NCI-H1105 treated with DMSO at 0.1 percent for 48 hours (cell line): ENCODE measurements at places on chromosomes 11 and 22.

DNA sequence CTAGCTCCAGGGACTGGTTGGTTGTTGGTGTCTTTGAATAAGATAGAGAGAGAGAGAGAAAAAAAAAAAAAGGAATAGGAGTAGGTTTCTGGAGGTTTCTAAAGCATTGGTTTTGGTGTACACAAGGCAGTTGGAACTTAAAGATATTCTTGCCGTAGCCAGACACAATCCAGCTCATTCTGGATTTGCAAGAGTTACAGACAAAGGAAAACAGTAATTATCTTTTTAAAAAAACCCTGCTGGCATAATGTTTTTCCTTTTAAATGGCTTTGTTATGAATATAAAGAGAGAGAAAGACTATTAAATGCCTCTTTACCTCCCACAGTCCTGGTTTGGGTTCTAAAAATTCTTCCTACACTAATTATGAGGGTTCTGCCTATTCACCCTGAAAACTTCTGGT, 120.4 kb upstream of the RAG2 start:
- no peak for DNase-seq

- peak; percentile 94 for DNase-seq
Measured at GRCh38 chr11:119912229-119912628, 183.2 kb upstream of the NECTIN1 start.

DNA sequence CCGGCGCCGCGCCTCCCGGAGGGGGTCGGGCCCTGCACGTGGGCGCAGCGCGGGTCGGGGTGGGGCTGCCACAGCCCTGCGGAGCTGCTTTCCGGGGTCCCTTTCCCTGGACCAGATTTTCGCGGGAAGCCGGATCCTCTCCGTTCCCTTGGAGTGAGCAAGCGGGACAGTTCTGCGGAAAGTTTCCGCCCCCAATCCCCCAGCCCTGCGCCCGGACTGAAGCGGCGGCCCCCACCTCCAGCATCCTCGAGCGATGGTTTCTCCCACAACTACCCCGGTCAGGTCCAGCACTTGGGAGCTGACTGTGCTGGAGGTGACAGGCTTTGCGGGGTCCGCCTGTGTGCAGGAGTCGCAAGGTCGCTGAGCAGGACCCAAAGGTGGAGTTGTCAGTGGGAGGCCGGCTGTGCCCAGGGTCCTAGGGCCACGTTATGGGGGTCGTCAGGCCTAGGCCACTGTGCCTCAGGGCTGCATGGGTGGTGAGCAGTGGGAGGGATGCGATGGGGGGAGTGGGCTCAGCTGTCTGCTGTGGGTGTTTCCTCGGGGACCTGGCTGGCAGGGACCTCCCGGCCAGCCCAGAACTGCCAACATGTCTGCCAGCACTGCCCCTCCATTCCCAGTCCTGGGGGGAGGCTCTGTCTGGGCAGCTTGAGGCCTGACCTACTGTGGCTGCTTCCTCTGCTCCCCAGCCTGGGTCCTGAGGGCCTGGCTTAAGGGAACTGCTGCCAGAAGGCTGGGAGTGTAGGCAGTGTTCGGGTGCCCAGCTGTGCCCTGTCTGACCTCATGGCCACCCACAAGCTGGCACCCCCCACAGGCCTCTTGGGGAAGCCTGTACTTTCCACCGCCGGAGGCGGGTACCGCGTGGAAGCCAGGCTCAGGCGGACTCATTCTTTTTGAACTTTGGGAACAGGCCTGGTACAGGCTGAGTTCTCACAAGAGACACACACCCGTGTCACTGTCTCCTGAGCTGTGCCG, 726 bp downstream of the ST3GAL4 start:
- DNase-seq: no peak

DNA sequence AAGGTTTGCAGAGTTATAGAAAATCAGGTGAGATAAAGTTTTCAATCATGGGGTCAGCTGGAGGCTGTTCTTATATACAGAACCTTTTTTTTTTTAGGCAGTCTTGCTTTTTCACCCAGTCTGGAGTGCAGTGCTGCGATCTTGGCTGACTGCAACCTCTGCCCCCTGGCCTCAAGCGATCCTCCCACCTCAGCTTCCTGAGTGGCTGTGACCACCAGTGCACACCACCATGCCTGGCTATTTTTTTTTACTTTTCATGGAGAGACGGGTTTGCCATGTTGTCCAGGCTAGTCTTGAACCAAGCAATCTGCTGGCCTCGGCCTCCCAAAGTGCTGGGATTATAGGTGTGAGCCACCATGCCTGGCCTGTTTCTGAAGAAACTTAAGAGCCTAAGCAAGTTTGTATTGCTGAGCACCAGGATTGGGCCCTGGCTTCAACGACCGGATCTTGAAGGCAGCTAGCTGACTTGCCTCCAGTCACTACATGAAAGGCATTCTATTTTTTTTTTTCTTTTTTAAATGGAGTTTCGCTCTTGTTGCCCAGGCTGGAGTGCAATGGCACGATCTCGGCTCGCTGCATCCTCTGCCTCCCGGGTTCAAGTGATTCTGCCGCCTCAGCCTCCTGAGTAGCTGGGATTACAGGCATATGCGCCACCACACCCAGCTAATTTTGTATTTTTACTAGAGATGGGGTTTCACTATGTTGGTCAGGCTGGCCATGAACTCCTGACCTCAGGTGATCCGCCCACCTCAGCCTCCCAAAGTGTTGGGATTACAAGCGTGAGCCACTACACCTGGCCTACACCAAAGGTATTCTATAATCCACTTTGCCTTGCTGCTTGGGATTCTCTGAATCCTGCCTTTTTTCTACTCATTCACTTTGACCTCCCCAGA, 7.6 kb downstream of the XBP1 start:
- no peak for DNase-seq

GRCh38 chr11:203945-204586, 3.1 kb downstream of the BET1L start:
- DNase-seq: no peak

- DNase-seq: no peak
Measured at GRCh38 chr11:94920311-94920710, 53.0 kb downstream of the CWC15 start.

DNA sequence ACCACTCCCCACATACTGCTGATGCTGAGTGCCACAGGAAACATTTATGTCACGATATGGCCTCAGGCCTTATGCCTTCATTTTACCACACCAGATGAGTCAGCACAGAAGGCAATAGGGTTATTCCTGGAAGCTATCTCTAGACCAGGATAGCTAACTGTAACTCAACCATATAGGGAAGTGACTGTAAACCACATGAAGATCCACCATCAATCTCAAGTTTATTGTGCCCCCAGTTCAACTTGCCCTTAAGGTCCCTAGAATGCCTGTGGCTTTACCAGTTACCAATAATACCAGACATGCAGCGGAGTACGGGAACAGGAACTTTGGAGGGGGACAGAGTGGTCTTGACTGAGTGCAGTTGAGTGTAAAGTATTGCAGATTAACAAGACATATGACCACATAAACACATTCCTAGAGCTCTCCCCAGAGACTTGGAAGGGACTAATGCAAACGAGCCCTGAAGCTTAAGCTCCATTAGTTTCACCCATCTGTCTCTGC, 180.9 kb downstream of the KIF18A start:
- no peak for DNase-seq

GRCh38 chr11:131025421-131026125, 109.3 kb upstream of the SNX19 start:
- no peak for DNase-seq

DNA sequence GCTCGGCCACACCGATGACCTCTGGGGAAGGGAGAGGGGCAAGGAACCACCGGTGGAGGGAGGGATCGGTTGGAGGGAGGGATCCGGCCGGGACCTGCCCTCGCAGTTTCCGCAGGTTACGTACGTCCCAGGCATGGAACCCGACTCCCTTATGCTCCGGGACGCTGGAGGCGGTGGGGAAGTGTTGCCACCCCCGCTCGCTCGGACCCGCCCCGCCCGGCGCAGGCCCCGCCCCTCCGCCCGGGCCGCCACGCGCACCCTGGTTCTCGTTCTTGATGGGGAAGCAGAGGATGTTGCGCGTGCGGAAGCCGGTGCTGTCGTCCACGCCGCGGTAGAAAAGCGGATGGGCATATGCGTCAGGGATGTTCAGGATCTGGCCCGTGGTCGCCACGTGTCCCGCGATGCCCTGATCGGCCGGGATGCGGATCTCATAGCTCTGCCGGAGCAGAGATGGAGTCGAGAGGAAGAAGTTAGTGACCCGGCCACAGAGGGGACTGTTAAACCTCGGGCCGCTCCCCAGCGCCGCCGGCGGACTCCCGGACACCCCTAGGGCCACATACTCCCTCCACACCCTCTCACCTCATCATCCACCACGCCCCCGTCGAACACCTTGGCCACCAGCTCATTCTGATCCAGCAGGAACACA, 89.8 kb downstream of the PDE2A start:
- no peak for DNase-seq

- DNase-seq: no peak
Measured at GRCh38 chr11:126519764-126520734, 164.6 kb downstream of the ST3GAL4 start.

DNA sequence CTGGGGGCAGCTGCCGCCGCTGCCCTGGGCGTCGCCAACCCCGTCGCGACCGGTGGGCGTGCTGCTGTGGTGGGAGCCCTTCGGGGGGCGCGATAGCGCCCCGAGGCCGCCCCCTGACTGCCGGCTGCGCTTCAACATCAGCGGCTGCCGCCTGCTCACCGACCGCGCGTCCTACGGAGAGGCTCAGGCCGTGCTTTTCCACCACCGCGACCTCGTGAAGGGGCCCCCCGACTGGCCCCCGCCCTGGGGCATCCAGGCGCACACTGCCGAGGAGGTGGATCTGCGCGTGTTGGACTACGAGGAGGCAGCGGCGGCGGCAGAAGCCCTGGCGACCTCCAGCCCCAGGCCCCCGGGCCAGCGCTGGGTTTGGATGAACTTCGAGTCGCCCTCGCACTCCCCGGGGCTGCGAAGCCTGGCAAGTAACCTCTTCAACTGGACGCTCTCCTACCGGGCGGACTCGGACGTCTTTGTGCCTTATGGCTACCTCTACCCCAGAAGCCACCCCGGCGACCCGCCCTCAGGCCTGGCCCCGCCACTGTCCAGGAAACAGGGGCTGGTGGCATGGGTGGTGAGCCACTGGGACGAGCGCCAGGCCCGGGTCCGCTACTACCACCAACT, 1.0 kb downstream of the FUT4 start:
- DNase-seq: no peak

- no peak for DNase-seq
Measured at GRCh38 chr11:114308689-114309089, 12.5 kb downstream of the NNMT start.
